ENCODE measurements at places on chromosomes 4 and X.

GRCh38 chrX:96425200-96425599 lies 259.4 kb upstream of the DIAPH2 start:
- peak; percentile 81 for DNase-seq

DNA sequence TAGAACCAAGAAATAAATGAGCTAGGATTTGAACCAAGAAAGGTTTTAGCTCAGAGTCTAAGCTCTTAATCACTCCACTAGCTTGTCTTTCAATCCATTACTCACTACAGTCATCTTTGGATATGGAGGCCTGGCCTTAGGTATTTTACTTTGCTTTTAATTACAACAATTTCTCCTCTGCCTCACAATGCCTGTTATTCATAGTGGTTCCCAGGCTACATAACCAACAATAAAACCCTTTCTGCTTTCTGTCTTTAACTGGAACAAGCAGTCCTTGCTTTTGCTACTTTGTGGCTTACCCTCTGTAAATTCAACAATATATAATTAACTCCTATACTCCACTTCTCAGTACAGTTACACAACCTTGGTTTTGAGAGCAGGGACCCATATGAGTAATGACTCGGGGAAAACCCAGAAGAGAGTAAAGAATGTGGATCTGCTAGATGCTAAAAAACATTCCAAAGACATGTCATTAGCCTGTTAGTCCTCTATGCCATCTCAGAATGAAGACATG lies 94.7 kb upstream of the NAP1L5 start:
- no peak for DNase-seq

DNA sequence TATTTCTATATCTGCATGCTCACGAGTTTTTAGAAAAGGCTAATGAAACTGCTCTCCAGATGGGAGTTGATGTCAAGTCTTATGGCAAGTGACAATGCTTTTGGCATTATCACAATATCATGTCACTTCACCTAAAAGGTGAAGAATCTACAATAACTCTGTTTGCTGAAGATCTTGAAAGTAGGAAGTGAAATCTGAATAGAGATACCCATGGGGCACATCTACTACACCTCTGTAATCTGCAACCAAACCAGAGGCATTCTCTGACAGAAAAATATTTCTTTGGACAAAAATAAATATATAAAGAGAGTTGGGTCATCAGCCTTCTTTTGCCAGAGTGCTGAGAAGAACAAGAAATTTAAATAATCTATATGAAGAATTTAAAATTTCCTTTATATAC lies 3.9 kb upstream of the VAMP7 start:
- DNase-seq, result no peak

GRCh38 chrX:39665830-39666518 lies 431.8 kb downstream of the BCOR start:
- DNase-seq, result no peak

- no peak for DNase-seq
Measured at GRCh38 chr4:88531549-88531948, 8.0 kb upstream of the PYURF start.

GRCh38 chr4:40373636-40374035 lies 38.5 kb downstream of the CHRNA9 start:
- no peak for DNase-seq

DNA sequence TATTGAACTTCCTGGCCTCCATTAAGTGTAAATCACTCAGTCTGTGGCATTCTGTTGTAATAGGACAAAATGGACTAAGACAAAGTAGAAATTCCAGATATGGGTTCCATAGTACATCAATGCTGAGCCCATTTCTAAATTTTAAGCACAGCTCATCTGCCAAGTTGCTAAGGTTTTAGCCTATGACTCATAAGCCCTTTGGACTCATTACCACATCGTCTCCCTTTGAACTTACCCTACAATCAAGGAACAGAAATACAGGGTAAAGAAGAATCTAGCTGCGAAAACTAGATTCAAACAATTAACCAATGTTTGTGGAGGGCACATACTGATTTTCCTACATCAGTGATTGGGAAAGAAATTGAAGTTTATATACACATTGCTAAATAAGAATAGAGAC lies 31.8 kb downstream of the NAA11 start:
- DNase-seq, result no peak

DNA sequence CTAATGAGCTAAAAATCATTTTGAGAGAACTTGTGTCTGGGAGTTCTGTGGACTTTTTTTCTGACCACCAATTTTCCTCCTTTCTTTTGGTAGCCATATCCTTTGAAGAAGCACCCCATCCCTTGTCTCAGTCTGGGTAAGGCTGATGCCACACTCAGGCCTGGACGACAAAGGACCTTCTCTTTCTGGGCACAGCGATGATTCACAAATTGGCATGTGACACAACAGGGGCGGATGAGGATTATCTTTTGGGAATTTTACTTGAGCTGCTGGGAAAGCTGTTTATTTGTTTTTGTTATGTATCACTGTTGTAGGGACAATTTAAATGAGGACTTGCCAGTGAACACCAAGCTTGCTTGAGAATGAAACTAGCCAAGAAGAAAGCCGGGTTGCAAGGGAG lies 233.4 kb upstream of the HAND2 start:
- no peak for DNase-seq

- no peak for DNase-seq
Measured at GRCh38 chr4:18524667-18525066, 503.1 kb upstream of the LCORL start.

- no peak for DNase-seq
Measured at GRCh38 chr4:1321946-1322650, 24.9 kb upstream of the UVSSA start.

GRCh38 chr4:52199574-52200338 lies 148.7 kb downstream of the SPATA18 start:
- no peak for DNase-seq

GRCh38 chr4:48109413-48110263 lies 24.4 kb downstream of the TXK start:
- peak; percentile 76 for DNase-seq

DNA sequence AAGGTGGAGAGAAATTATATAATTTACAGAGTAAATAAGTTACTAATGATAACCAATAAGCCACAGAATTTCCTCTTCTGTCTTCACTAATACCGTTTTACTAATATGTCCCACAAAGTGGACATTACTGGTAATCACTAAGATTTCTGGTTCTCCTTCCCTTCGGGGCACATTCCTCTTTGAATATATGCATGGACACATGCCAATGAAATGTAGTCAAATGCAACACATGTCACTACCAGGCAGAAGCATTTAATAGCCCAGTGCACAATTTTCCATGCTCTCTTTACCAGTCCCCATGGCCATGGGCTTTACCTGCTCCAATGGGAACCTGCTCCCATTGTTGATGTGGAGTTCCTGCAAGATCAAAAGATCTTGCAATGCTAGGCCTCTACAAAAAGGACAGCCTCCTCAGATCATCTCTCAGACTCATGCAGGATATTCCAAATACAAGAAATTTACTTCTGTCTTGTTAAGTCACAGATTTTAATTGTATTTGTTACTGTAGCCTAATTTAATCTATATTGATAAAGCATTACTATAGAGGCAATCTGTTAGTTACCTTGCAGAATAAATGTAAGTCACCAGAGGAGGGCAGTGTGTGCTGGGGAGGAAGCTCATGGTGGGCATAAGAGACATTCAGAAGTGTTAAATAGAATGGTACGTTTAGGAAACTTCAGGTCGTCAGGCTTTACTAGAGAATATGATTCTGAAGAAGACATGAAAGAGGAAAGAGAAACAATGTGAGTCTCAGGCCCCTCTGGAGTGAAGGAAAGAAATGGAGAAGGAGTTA lies 37.1 kb upstream of the INPP4B start:
- peak; percentile 42 for DNase-seq

GRCh38 chrX:13258725-13259124 lies 61.1 kb downstream of the ATXN3L start:
- no peak for DNase-seq

DNA sequence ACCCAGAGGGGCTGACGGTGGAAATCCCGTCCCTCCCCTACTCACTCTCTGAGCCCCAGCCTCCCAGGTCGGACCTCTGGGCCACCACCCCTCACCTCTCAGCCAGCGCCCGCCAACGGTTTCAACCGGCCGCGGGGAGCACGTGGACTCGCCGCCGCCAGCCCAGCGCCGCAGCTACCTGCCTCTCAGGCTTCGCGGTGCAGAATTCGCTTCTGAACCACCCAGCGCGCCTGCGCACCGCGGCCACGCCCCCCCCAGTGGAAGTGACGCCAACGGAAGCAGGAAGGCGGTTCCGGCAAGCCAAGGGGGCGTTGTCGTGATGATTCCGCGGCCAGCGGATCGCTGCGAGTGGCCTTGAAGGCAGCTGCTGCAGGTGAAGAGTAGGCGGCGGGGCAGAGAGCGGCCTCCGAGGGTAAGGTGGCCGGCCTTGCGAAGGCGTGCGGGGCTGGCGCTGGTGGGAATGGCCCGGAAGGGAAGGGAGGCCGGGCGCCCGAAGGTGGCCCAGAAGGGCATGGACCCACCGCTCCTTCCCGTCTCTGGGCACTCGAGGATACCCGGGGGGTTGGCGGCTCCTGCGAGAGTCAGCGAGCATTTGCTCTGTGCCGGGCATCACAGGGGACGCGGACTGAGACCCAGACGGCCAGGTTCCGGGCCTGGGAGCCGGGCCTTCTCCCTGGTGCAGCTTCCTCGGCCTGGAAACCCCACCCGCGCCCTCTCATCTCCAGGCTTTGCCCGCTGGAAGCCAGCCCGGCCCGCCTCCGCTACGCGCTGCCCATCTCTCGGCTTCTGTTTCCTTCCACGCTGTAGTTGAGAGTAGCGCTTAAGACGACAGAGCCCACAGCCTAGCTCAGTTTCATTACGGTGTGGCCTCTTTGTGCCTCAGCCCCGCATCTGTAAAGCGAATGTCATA lies at the start of the genes LYAR and ZBTB49:
Gene LYAR (minus strand): TSS at position 214 of the 910 bp plus-strand sequence. CDS start 6,412 bp downstream, outside the sequence.
Gene ZBTB49 (plus strand): TSS at position 311 of the 910 bp plus-strand sequence. CDS start 9,695 bp downstream, outside the sequence.
- DNase-seq, result peak; percentile 74

- peak; percentile 84 for DNase-seq
Measured at GRCh38 chrX:65610040-65610439, 57.4 kb upstream of the MSN start.

DNA sequence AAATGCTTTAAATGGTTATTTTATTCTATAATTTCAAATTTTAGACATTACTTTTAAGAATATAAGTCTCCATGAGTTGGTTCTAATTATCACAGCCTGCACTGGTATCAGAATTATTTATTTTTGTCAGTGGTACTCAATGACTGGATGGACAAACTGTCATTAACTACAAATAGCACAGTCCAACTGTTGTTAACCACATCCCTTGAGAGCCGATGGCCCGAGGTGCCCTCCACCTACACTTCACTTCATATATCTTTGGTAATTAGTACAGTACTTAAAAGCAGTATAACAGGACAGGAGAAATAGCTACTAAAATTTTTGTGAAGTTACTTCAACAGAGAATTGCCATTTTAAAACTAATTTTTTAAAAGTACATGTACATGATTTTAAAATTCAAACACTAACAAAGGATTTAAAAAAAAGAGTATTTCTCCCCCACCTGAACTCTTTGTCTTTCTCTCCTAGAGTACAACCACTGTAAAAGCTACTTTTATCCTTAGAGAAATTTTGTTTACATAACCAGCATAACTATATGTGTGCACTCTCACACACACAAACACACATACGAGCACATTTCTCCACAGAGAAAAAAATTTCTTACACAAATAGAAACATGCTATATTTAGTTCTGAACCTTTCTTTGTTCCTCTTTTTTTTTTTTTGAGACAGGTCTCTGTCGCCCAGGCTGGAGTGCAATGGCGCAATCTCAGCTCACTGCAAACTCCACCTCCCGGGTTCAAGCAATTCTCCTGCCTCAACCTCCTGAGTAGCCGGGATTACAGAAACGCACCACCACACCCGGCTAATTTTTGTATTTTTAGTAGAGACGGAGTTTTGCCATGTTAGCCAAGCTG lies 6.5 kb downstream of the TIFA start:
- peak; percentile 19 for DNase-seq

GRCh38 chr4:159103384-159103990 lies 608 bp downstream of the RAPGEF2 start:
- peak; percentile 30 for DNase-seq
